A172 (cell line): ENCODE measurements at places on chromosomes 5 and 9. TPM values are rescaled to one million over a fixed set of nuclear protein-coding genes. Genes with fewer than 3 reads are reported as not detected.
A peak's percentile ranks its signal among the peaks of the same experiment; 100 is the strongest.

Gene PLAC8L1
- total RNA-seq, result not detected in 2 replicates

- no peak for DNase-seq
These were observed 2.5 kb upstream of the PSMD5 start for GRCh38 chr9:120845255-120845654.

Gene RORB
- not detected in 2 replicates for total RNA-seq

DNA sequence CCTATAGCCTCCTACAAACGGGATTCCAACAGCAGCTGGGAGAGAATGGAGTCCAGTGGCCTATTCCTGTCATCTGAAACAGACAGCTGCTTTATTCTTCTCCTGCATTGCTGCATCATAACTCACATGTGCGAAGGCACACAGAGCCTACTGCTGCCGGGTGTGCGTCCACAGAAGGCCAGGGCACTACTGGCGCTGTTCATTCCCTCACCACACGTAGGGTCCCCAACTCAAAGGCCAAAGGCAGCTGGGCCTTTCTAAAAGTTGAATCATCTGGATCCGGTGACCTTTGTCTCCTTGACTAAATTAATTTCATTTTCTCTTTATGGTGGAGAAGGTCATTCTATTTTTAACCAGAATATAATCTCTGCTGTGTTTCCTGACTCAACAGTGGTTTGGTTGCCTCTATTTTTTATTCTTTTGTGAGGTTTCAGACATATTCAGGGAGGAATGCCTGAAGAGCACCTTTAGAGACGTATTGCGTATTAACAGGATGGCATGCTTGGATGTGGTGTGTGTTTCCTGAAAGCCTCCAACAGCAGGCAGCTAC lies 10.8 kb upstream of the SPATA24 start:
- no peak for DNase-seq

DNA sequence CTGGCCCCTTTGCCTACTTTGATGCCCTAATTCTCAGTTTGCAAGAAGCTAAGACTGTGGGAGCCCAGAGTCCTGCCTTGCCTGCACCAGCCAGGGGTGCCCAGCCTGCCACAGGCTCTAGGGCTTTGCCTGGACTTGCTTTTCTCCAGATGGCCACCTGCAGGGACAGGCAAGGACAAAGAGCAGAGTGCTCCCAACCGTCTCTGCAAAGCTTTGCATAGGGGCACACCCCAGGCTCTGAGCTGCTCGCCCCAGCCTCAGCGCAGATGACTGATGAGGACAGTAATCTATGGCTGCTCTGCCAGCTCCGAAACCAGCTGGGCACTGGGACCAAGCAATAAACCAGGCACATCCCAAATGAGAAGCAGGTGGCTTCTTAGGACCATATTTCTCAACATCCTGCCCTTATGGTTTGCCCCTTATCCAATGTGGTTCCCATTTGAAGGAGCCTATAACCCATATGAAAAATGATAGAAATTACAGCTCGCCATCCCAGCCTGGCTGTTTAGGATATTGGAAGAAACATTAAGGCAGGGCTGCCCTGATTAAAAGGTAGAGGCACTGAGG lies 25.4 kb upstream of the TCF7 start:
- DNase-seq, result peak; percentile 17

GRCh38 chr5:39080597-39081204 lies 6.5 kb upstream of the RICTOR start:
- peak; percentile 66 for DNase-seq

DNA sequence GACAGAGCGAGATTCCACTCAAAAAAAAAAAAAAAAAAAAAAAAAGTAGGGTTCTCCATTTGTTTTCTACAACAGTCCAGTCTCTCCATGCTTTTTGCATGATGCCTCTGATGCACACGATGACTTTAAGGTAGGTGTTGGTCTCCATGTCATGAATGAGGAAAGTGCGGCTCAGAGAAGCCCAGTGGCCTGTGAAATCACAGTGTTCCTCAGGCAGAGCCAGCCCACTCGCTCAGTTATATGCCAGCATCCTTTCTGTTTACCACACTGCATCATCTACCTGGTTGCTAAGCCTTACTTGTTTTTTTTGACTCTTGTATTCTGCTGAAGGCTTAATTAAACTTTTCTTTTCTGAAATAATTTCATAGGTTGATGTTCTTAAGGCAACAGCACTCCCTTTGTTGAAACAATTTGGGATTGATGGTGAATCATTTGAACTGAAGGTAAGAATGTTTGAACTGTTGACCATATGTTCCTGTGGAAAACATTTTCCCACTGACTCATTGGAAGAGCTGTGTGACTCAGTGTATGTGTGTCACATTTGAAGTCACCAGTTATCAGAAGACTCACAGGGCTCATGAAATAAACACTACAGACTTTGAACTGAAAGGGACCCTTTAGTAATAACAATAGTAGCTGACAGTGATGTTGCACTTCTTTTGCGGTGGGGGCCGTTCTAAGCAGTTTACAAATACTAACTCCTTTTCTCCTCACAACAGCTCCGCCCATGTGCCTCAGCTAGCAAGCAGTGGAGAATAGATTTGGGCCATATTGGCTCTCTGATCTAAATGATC lies 40.2 kb downstream of the RCL1 start:
- peak; percentile 96 for DNase-seq

- no peak for DNase-seq
These were observed 599.3 kb upstream of the TLE4 start for GRCh38 chr9:78972303-78972999.

DNA sequence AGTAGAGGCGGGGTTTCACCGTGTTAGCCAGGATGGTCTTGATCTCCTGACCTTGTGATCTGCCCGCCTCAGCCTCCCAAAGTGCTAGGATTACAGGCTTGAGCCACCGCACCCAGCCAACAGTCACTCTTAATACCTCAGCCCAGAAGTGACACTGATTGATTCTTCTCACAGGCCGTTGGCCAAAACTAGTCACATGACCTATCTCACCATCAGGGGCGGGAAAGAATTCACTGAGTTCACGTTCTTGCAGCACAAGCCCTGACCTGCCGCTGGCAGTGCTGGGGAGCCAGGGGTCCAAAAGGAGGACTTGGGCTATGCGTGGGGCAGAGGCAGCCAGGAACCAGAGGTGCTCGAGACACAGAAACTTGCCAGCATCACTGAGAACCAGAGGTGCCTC lies 55.0 kb upstream of the CPLX2 start:
- no peak for DNase-seq

- DNase-seq, result no peak
These were observed 15.7 kb downstream of the PAM start for GRCh38 chr5:102770803-102771202.

DNA sequence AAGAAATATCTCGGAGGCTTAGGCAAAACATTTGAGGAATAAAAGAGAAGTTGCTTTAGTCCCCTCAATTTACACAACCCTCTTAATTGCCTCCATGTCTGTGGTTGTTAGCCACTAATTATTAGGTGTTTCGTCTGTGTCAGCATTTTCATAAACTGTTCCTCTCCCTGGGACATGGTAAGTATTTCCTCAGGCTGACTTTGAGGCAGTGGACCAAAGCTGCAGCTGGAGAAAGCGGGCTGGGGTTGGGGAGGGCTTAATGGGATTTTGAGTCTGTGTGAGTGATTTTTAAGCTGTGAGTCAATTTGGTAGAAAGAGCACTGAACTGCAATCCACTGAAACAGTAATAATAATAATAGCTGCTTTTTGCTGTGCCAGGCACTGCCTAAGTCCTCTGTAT lies 13.0 kb upstream of the TTC1 start:
- no peak for DNase-seq

Gene SYK
- total RNA-seq, result not detected in 2 replicates

DNA sequence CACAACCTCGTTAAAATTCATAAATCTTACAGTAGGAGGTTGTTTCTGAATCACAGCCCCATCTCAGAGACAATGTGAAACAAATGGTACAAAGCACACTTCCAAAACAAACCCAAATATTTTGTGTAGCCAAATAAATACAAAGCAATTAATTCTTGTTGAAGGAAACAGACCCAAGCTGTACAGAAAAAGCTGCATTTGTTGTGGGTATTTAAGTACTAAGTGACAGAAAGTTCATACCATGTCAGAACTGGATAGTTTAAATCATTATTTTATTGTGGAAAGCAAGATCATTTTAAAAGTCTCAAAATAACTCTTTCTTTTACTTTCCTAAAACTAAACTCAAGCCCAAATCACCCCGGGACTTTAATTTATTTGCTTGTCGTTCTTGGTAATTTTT lies 570.7 kb downstream of the ELAVL2 start:
- DNase-seq, result no peak

DNA sequence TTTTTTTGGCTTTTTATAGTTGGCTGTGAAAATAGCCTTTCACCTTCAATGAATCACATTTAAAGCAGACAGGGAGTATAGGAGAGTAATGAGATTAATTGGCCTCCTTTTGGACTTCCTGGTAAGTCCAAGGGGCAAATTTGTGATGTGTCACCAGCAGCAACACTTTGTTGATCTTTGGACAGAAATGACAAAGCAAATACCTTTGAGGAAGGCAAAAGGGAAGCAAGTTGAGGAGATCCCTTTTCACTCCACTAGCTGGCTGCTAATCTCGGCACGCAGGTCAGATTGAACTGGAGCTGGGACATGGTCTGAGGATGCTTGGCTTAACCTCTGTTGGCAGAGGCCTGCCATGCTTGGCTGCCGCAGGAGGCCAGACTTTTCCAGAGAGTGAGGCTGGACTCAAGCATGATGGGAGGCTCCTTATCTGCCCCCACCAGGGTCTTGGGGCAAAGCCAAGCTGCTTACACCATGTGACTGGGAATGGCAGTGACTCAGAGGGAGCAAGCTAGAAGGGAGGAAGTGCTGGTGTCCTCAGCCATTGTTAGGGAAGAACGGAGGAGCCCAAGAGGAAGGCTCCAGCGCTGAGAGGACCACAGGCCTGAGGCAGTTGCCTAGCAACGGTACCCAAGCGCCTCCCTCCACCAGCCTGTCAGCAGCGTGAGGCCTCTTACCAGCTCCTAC lies 174.5 kb upstream of the MAP1B start:
- peak; percentile 89 for DNase-seq

DNA sequence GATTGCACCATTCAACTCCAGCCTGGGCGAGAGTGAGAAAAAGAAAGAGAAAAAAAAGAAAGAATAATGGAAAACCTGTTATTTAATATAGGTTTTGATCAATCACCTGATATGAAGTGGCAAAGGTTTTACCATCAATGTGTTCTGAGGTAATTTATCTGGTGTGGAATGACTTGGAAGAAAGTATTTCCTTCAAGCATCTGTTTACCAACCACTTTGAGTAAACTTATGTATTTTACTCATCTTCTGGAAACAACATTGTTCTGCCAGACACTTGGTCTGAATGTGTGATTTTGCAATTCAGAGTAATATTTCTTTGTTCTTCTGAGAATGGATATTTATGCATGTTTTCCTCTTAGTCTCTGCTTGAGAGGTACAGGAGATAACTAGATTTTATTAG lies 24.3 kb downstream of the KIF2A start:
- DNase-seq, result no peak

Gene HSPB3
- total RNA-seq, result 1.7 and 2.4 TPM in 2 replicates

Gene IFNA5
- total RNA-seq, result not detected in 2 replicates

- peak; percentile 91 for DNase-seq
These were observed 155.8 kb downstream of the DRD1 start for GRCh38 chr5:175288048-175288621.

- DNase-seq, result no peak
These were observed 182.2 kb downstream of the AOPEP start for GRCh38 chr9:94908583-94909249.

DNA sequence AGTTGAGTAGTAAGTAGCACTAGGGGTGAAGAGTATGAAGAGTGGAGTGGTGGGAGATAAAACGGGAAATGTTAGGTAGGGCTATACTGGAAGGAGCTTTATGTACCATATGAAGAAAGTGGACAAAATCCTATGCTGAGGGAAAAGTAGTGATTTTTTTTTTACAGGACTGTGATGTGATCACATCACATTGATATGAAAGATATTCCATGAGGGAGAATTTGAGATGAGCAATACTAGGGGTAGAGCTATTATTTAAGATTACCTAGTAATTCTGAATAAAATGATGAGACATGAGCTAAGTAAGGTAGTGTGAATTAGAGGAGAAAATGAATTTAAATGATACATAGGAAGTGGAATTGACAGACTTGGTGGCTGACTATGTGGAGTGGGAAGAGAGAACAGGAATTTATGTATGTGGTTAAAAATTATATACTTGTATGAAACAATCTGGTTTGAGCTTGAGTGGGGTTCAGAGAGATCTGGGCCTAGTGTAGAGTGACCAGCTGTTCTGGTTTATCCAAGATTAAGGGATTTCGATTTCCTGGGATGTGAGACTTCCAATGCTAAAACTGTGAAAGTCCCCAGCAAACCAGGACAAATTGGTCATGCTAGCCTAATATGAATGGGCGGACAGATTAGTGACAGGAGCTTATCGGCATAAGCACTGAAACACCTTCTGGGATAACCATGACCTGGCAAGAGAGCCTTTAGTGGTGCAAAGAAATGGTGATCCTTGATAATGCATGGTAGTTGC lies 29.3 kb upstream of the STOM start:
- no peak for DNase-seq

- DNase-seq, result no peak
These were observed 259.5 kb downstream of the NTRK2 start for GRCh38 chr9:84929068-84929467.

- DNase-seq, result peak; percentile 20
These were observed 88.3 kb downstream of the ANKRD33B start for GRCh38 chr5:10652151-10652550.

DNA sequence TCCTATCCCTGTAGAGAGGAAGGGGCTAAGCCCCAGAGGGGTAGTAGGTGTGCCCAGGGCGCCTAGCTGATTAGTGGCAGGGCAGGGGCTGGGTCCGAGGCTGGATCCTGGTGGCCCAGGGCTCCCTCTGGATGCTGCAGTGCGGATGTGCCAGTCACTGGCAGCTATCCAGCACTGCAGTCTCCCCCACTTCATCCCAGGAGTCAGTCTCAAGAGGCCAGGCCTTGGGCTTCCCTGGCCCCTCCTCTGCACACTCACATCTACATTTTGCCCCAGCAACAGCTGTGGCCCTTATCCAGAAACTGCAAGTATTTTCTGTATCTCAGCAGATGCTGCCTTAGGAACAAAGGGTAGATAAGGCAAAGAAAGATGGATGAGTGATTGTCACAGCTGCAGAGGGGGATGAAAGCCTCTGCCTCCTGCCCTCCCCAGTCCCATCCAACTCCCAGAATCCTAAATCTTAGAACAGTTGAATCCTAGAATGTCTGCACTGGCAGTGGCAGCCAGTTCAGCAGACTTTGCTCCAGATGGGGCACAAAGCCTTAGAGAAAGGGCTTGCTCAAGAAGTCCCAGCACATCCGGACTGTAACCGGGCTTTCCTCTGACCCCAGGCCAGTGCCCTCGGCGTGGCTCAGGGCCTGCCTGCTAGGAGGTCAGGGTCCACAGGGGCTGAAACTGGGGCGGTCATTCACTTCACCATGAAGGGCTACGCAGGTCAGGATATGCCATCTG lies 1.6 kb downstream of the ANXA6 start:
- peak; percentile 76 for DNase-seq

GRCh38 chr9:128375865-128376264 lies 4.7 kb downstream of the URM1 start:
- no peak for DNase-seq

- peak; percentile 66 for DNase-seq
These were observed at the start of gene PIGO for GRCh38 chr9:35096035-35096849. PIGO (minus strand) TSS chr9:35096591; CDS start chr9:35095565, 1,026 bp downstream.

GRCh38 chr9:133843250-133843649 lies 105.1 kb upstream of the SARDH start:
- no peak for DNase-seq
